ENCODE measurements at places on chromosomes 2 and 18.

DNA sequence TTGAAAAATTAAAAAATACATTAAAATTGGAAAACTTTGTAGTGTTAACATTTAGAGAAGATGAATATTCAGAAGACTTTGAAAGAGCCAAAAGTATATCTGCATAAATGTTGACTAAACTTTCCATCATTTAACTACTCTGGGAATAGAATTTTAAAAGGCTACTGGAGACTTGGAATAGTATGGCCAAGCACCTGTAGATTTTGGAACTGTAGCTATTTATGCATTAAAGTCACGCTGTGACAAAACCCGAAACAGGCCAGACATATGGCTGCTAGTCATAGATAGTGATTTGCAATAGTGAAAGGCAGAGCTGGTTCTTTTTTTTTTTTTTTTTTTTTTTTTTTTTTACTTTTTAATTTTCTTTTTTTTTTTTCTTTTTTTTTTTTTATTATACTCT is 396.0 kb downstream of the SOCS6 start:
- no peak for DNase-seq

DNA sequence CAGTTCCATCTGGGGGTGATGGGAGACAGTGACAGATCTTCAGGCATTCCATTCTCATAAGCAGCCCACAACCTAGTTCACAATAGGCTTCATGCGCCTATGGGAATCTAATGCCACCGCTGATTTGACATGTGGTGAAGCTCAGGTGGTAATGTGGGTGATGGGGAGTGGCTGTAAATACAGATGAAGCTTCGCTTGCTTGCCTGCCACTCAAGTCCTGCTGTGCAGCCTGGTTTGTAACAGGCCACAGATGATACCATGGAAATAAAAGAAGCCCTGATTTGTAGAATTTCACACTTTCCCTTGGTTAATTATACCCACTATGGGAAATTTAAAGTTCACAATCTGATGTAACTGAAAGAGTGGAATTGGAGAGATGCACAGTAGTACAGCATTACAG is 40.5 kb upstream of the CXXC1 start:
- no peak for DNase-seq

DNA sequence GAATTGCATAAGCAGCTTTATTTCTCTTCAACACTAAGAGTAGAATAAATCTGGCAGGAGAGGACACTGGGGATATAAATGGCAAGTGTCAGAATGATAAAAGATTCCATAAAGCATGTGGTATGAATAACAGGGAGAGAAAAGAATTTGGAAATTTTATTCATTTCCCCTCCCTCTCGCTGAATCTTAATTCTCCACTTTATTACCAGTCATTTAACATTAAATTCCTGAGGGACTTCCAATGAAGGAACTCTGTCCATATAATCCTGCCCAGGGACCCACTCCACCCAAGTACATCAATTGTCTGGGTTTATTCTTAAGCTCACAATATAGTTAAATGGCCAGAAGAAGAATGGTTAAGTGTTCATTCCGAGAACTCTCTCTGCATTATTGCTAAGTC is 197.7 kb upstream of the MGAT5 start:
- DNase-seq: no peak

DNA sequence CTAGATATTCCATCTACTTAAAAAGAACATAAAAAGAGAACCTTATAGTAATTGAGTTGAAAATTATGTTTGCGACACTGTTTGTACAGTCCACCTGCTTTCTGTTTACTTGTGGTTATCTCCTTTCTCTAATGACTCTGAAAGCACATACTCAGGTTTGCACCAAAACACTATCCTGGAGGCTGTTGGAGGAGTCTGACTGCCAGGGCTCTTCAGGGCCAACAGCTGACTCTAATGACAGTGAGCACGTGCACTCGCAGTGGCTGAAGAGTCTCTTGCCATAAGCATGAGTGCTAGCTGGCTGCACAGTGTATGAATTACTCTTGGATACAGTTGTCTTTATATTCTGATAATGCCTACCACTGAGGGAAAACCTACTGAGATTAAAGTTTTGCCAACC is 16.7 kb upstream of the GLS start:
- no peak for DNase-seq

- DNase-seq: no peak
These were observed 141.0 kb upstream of the BCL2L11 start for GRCh38 chr2:110979471-110980338.

GRCh38 chr18:21763846-21764646 is 23.5 kb downstream of the MIB1 start:
- no peak for DNase-seq

DNA sequence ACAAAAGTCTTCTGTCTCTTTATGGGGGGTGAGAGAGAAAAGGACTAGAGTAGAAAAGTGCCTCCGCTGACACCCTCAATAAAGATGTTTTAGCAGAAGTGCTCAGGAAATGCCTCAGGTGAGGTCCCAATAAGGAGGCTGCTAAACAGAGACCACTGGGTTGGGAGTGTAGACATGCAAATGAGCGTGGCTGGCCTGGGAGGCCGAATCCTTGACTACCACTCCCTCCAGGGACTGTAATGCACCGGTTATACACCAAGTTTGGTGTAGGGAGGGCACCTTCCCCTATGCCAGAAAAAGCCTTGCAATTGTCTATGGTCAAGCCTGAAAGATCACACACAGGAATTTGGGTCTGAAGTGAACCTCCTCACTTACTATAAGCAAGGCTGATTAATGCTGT is 1.8 kb downstream of the TMX3 start:
- no peak for DNase-seq

- no peak for DNase-seq
These were observed 164.3 kb upstream of the SIX2 start for GRCh38 chr2:45173513-45173912.

GRCh38 chr18:24075767-24076597 is 61.4 kb downstream of the TTC39C start:
- peak; percentile 14 for DNase-seq

DNA sequence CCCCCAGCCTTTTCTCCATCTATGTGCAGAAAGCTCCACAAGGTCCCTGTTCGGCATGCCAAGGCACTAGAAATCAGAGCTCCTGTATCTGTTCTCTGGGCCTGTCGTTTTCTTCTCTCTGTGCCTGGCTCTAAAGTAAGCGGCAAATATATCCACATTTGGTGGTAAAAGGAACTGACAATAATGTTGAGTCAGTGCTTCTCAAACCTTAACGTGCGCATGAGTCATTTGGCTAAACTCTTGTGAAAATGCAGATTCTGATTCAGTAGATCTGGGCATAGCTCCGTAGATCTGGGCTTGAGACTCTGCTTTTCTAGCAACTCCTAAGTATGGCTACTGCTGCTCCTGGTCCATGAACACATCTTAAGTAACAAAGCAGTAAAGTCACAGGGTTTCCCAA is 16.5 kb upstream of the ACSL3 start:
- DNase-seq: no peak

DNA sequence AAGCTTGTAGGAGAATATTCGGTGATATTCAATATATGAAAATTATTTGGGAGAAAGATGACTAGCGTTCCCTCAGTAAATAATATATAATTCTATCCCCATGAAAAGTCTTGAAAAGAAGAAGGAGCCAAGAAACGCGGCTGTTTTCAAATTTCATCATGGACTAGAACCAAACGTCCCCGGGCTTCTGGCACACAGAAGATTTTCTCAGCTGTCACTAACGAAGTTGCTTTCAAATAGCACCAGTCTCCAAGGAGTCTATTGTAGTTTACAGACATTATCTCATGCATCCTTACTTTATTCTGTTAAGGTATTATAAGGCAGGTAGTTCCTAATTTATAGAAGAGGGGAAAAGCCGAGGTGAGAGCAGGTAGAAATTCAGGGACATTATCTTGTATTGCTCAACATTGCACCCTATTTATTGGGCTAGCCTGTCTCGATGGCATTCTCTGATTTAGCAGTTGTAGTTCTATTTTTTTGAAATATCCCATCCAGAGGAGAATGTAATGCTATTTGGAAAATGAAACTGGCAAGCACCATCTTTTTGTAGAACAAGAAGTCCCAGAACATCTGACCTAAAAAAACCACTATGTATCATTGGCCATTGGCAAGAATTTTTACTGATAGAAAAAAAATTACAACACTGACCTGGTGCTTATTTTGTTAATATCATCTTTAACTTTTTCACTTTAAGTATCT is 198.1 kb upstream of the RASGRP3 start:
- DNase-seq: no peak

- DNase-seq: no peak
These were observed 17.1 kb upstream of the NR4A2 start for GRCh38 chr2:156349605-156350004.

DNA sequence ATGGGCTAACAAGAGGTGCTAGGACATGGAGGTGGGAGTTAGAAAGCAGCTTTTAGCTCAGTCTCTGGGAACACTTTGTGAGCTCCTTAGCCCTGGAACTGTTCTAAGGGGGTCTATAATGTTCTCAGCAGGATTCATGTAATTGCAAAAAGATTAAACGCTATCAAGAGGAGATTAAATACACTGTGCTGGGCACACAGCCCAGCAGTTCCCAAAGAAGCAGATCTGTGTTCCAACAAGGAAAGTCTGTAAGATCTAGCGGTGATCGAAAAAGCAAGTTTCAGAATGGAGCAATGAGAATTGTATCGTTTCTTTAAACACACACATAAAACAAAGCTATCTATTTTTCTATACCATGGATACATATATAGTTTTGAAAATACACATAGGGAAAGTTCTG is 2.4 kb upstream of the ARID5A start:
- DNase-seq: no peak

DNA sequence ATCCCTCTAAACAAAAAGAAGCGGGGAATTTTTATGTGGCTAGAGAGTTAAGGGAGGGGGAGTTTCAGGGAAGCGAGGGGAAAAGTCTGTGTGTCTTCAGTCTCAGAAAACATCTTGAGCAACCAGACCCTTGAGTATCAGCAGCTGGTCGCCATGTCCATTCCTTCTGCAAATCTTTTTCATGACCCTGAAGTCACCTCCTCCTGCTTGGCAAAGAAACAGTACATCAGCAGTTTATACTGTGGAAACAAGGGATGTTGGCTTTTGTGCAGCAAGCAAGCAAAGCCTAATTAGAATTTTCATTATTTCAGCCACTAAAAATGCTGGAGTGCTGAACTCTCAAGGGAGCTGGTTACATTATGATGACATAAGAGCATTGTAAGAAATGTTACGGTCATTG is 187.4 kb upstream of the SLC8A1 start:
- no peak for DNase-seq

- DNase-seq: no peak
These were observed 187.5 kb upstream of the MAP2 start for GRCh38 chr2:209236377-209236776.

DNA sequence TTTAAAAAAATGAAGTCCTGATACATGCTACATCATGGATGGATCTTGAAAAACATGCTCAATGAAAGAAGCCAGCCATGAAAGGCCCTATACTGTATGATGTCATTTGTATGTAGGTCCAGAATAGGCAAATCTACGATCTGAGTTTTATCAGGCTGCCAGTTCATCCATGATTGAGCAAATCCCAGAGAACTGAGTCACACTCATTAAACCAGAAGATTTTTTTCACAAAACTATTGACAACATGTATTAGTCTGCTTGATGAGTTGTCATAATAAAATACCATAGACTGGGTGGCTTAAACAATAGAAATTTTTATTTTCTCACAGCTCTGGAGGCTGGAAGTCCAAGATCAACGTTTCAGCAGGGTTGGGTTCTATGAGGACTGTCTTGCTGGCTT is 130.7 kb downstream of the MREG start:
- no peak for DNase-seq

DNA sequence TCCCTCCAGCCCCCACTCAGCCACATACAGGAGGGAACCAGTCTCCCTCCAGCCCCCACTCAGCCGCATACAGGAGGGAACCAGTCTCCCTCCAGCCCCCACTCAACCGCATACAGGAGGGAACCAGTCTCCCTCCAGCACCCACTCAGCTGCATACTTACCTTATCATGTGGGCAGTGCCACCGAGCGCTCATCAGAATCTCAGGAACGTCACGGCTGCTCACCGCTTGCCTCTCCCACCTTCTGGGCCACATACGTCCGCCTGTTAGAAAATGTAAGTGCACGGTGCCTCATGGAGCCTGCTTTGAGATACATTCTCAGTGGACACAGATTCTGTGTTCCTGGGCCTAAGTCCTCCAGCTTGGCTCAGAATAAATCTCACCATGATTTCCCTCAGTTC is 124.8 kb downstream of the PXDN start:
- no peak for DNase-seq

GRCh38 chr2:7950035-7950612 is 731.7 kb upstream of the ID2 start:
- DNase-seq: no peak

DNA sequence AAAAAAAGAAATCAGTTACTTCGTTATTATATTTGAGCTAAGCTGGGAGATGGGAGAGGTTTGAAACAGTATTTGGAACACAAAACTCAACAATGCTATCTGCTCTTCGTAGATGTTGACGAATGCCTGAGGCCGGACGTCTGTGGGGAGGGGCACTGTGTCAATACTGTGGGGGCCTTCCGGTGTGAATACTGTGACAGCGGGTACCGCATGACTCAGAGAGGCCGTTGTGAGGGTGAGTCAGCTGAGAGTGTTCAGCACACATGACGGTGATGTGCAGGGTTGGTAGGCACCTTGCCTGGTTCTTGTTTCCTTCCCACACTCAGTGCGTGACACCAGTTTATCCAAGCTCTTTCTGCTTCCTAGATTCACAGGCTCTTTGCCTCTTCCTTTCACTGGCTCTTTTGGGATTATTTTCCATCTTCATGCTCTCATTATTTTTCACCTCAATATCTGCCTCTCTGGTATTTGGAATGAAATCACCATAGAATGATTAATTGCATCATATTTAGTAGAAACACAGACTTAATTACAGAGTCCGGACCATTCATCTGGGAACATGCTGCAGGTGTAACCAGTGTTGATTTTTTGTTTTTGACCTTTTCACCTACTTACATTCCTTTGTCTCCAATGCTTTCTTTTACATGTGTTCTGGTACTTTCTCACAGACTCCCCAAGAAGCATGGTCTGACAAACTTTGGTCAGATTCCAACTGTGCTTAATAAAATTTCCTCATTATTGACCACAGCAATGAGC is 200.6 kb upstream of the RASGRP3 start:
- DNase-seq: peak; percentile 60

DNA sequence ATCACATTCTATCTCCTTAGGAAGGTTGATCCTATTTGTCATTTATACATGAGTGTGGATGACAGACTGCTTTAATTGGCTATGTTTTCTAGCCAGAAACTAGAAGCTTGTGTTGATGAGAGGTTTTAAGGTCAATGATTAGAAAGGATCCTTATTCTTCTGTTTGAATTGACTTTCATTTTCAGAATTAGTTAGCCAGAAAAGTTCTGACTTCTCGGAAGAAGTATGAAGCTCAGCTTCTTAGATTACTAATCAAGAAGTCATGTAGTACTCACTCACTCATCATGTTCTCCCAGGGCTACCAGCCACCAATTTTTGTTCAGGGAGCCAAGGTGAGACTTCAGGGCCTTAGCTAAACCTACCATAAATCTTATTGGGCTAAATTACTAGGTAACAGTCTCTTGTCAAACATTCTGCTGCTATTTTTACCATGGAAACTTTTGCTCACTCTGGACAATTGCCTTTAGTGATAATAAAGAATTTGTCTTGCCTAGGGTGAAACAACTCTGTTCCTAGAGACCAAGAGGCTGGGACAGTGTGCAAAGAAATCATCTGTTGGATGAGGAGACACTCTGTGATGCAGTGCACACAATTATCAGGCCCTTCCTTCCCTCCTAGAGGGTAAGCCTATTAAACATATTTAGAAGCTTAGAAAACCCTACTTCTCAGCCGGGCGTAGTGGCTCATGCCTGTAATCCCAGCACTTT is 111.6 kb upstream of the DNMT3A start:
- DNase-seq: no peak
